HT-29 (cell line): ENCODE measurements at places on chromosomes 2 and 18.

- DNase-seq: no peak
Observed at GRCh38 chr18:26493021-26493420, 55.3 kb downstream of the KCTD1 start.

GRCh38 chr2:151664520-151664919 is 69.8 kb downstream of the NEB start:
- DNase-seq: no peak

DNA sequence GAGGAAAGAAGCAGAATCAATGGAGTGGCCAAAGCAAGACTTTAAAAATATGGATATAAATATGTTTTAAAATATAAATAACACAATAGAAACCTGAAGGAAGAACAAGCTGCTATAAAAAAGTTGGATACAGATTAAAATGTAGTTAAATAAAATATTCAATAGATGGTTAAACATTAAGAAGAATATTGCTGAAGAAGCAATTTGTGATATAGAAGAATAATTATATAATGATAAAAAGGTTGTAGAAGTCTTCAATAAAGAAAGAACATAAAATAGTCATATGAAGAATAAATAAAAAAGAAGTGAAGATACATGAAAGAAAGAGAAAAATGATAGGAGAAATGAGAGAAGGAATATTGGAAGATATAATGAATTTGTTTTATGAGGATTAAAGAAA is 392.0 kb downstream of the DSC3 start:
- no peak for DNase-seq

DNA sequence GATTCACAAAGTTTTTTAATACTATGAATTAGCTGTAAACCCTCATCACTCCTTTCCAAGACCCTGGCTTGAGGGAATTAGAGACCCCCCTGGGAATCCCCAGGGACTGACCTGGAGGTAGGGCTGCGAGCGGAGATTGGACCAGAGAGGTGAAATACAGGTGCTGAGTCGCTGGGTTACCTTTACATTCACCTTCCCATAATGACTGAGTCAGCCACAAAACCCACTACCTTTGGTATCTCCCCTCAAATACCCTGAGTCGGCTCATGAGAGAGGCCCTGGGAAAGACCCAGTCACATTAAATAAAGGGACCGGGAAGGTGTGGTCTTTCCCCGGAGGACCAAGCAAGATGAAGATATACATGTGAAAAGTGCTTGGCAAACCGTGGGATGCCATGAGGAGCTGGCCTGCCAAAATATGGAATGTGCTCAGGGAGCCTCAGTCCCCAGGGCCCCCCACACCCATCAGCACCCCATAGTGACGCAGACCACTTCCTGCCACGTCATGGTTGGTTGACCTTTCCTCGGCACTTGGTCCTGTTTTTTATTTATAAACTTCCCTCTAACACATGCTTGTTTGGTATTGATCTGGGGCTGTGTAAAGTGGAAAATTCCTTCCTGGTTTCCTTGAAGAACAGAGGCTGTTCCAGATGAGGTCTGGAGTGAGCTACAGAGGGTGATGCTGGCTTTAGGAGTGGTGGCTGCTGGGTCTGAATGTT is 51.4 kb downstream of the IL1RL2 start:
- no peak for DNase-seq

DNA sequence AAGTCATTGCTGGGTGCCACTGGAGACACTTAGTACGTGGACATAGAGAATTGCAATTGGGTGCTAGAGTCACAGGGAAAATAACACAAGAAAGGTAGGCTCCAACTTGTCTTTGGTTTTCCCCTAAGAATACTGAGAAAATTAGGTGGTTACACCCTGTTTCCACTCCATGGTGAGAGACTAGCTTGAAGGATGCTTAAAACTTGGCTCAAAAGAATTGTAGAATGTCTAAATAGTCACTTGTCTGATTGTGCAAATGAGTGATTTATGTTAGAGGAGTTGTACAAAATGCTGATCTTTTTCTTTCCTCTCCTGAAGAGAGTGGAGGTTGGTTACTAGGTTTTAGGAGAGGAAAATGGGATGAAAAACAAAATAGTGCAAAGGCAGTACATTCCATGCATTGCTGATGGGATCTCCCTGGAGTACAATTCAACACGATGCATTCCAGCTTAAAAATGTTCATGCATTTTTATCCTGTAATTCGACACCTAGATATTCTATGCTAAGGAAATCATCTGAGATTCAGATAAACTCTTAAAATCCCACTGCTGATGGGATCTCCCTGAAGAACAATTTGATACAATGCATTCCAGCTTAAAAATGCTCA is 2.2 kb upstream of the SERPINB12 start:
- no peak for DNase-seq

GRCh38 chr2:217643789-217644301 is 358.9 kb downstream of the TNS1 start:
- no peak for DNase-seq

GRCh38 chr2:34578641-34579040 is 979.5 kb upstream of the FAM98A start:
- no peak for DNase-seq

GRCh38 chr2:15763106-15763821 is 171.6 kb downstream of the DDX1 start:
- no peak for DNase-seq

- no peak for DNase-seq
Observed at GRCh38 chr2:107036293-107036692, 150.3 kb upstream of the ST6GAL2 start.

DNA sequence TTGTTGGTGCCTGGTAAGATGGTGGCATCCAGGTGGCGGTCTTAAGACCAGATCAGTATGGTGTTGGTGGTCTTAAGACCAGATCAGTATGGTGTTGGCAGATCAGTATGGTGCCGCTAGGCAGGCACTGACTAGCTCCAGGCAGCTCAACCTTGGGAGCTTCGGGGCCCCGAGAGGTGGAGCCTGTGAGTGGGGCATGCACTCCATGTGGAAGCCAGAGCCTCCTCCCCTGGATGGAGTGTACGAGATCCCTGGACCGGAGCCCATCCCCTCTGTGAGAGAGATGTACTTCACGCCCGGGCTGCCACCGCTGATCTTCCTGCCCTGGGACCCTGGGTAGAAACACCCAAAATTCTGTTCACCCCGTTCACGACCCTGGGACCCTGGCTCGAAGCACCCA is 19.0 kb downstream of the MALT1 start:
- DNase-seq: no peak

DNA sequence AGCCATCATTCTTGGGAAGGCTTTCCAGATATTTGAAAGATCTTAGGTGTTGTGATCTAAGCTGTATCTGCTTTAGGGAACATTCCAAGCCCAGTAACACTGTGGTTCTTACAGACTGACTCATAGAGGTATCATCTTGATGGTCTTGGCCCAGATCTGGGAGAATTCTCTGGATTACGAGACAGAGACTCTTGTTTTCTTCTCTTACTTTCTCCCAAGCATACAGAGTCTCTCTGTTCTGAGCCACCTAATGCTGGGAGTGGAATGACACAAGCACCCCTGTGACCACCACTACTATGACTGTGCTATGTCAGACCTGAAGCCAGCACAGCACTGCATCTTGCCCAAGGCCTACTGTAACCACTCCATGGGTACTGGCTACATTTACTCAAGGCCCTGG is 81.0 kb upstream of the EPAS1 start:
- DNase-seq: no peak

GRCh38 chr2:11121823-11122155 is 33.5 kb upstream of the SLC66A3 start:
- DNase-seq: no peak

DNA sequence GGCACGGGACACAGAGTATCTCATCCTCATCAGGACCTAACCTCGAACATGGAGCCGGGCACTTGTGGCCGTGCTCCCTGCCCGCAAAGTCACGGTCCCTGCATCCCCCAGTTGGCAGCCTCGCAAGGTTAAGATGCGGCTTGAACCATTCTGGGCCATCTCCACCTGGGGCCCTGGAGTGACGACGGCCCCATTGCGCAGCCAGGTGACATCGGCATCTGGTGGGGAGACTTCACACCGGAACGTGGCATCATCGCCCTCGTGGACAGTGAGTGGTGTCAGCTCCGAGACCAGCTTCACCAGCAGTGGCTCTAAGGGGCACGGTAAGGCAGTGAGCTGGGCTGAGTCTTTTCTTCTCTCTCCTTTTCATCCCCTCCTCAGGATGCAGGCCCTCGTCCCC is 12.6 kb downstream of the TMEM198 start:
- DNase-seq: no peak

GRCh38 chr2:67777010-67777409 is 285.8 kb downstream of the C1D start:
- no peak for DNase-seq

GRCh38 chr18:21081426-21081825 is 30.2 kb downstream of the ROCK1 start:
- DNase-seq: no peak

DNA sequence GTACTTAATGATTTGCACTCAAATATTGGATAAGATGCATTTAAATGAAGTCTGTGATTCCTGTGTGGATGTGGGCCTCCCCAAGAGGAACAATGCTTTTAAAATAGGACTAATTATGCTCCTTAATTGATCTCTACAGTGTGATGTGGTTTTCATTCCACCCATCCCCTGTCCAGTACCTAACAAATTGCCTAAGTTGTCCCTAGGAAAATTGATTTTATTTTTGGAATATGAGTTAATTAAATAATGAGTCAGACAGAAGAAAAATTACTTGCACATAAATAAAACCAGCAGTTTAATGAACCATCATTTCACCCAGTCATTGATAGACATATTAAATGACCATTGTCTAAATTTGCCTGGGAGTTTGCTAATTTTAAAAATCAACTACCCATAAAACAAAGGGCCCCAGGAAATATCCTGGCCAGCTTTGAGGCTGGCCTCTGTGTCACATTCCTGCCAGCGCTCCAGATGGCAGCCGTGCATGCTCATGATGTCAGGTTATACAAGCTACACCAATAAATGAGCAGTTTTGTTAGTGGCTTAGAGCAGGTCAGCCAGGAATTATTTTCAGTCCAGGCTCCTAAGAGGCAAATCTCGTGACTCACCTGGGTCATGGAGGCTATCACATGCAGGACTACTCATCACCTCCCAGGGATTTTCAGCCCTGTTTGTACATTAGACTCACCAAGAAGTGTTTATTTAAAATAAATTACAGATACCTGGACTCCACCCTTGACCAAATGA is 31.9 kb downstream of the ABHD3 start:
- no peak for DNase-seq

DNA sequence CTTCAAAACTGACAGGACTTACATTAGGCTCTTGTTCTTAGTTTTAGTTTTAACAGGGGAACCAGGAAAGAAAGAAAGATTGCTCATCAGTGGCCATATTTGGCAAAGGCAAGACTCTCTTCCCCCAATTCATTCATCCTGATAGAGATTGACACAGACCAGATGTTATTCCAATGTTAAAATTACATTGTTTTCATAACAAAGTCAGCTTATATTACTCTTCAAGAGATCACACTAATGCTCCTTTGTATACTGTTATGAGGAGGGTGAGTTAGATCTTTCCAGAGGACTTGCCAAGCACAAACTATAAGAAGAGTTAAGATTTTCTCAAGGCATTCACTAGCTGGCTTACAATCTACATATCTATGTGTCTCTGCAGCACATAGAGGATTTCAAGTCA is 252.1 kb downstream of the SLC8A1 start:
- no peak for DNase-seq

GRCh38 chr2:239142806-239143205 is 258.0 kb downstream of the HDAC4 start:
- no peak for DNase-seq

DNA sequence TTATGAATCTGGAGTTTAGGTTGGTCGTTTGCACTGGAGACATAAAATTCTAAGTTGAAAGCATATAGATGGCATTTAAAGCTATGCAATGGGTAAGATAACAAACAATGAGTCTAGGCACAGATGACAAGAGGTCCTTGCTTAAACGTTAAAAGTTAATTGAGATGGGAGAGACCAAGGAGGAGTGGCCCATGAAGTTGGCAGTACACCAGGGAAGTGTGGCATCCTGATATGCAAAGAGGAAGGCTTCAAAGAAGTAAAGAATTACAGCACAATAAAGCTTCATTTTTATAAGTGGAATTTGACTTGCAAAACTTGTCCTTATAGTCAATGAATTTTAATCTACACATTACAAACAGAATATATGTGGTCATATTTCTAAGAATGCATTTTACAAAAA is 23.2 kb downstream of the UPP2 start:
- no peak for DNase-seq

DNA sequence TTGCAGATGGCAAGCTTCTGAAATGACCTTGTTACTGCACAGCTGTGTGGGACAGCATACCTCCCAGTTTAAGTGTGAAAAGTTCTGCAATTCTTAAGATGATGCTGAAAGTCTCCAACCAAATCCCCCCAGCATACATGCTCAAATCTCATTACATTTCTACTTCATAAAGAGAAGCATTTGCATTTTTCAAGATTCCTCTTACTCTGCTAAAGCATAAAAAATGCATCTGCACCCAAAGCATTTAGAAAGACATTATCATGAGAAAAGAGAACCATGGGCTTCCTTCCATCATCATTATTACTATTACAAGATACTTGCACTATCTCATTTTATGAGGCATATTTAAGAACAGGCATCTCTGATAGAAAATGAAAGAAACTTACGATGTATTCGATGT is 236.9 kb upstream of the REV1 start:
- DNase-seq: no peak

- no peak for DNase-seq
Observed at GRCh38 chr2:120796094-120796493, 60.4 kb downstream of the GLI2 start.
